B cell (primary cell): ENCODE measurements at places on chromosomes 5 and 9.

DNA sequence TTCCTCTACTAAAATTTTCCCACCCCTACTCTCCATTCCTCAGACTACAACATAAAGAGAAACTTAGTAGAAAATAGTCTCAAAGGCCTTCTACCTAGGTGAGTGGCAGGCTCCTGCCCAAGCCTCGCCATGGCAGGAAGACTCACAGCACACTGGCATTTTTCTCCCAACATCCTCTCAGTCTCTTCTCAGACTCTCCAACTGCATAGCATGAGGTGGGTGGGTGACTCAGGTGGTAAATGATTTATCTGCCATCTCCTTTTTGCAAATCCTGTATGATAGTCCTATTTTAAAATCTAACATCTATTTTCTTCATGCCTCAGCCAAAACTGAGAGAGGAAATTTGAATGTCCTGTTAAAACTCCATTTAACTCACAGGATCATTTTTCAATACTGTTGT lies 33.5 kb upstream of the GRIA1 start:
- DNase-seq: no peak

- no peak for DNase-seq
Measured at GRCh38 chr5:141611289-141611688, 7.5 kb downstream of the DIAPH1 start.

GRCh38 chr9:70205366-70206020 lies 53.3 kb upstream of the SMC5 start:
- DNase-seq: no peak

DNA sequence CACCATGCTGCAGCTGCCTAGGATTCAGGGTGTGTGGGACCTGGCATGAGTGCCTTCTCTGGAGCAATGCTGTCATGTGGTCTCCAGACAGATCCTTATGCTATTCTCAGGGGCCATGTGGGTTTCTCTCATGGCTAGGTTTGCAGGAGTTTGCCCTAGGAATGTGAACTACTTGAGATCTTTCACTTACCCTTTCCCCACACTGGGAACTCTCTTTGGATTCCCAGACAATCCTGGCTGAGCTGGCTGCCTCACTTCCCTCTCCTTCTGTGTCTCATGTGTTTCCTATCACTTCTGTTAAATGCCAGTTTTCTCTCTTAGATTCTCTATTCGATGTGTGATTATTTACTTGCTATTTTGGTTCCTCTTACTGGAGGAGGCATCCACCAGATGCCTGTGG lies 270.2 kb upstream of the RASA1 start:
- no peak for DNase-seq

DNA sequence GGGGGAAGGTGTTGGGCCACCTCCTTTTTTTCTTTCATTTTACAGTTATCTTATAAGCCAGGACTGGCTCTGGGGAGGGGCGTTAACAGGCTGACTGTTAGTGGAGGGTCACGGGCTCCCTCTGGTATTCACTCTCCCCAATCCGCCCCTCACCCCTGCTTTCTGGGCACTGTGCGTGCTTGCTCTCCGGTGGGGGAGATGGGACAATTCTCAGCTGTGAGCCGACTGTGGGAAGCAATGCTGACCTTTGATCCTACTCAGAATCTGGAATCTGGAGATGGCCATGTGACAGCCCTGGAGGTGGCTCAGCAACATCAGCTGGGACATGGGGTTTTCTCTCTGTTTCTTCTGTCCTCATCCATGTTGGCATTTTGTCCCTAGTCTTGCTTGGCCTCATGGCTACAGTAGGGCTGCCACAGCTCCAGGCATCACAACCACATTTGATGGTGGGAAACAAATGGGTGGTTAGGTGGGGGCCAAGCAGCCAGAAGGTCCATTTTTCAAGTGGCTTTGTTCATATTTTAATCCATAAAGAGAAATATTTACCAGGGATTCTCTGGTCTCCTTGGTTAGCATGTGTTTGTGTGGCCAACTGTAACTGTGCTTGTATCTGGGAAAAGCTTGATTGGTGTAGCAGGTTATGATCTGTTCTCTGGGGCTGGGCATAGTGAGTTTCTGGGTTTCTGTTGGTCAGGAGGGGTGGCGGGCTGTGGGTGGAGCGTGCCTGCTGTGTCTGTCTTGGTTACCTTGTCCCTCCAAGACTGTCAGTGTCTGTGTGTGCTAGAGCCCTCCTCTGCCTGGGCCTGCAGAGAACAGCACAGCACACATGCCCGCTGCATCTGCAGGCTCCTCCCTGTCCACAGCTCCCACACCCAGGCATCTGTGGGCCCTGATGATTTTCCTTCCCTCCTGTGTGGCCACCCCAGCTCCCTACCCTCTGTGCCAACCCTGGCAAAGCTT lies 12.4 kb downstream of the WNK2 start:
- DNase-seq: no peak
